M059J (cell line): ENCODE measurements at places on chromosomes 12 and 14.

DNA sequence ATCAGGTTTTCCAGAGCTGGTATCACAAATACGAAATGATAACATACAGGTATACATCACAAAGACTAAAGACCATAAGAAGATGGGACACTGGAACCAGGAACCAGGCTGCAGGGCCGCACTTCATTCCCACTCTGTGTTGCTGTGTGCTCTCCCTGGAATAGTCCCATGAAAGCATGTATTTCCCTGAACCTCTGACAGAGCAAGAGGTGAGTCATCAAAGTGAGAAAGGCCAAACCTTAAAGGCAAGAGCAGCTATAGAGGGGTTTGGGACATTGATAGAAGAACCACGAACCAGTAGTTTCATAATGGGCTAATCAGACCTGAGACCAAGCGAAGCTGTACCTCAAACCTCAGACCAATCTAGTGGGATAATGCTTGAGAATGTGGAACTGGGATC is 283.0 kb upstream of the PRKD1 start:
- peak; percentile 65 for DNase-seq

GRCh38 chr14:60573943-60574495 is 65.1 kb downstream of the SIX6 start:
- DNase-seq, result no peak

- no peak for DNase-seq
Measured at GRCh38 chr14:102796661-102797190, 19.5 kb downstream of the TRAF3 start.

DNA sequence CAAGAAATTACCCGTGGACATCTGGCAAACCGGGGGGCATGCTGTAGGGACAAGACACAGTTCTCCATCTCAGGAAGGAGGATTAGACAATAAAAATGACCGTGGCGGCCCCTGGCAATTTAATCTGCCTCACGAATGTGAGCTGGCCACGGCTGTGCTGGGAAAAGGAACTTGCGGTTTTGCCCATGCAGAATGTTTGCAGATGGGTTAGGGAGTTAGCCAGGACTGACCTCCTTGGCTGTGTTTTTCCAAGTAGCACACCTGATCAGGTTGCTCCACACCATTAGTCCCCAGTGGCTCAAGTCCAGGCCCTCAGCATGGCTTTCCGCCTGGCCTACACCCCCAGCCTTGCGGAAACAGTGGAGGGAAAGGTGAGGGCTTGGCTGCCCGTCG is 20.8 kb downstream of the TPCN1 start:
- DNase-seq, result peak; percentile 96

- peak; percentile 87 for DNase-seq
Measured at GRCh38 chr14:68286667-68287066, 467.1 kb downstream of the RAD51B start.

GRCh38 chr14:31261859-31262731 is 54.5 kb upstream of the HECTD1 start:
- peak; percentile 62 for DNase-seq
